Fibroblast of skin of right quadriceps (primary cell): ENCODE measurements at places on chromosomes 5 and 9.

- peak; percentile 85 for DNase-seq
Observed at GRCh38 chr5:150144246-150144801, 11.3 kb downstream of the PDGFRB start.

GRCh38 chr5:157867751-157868387 is 8.9 kb upstream of the CLINT1 start:
- DNase-seq = no peak

- no peak for DNase-seq
Observed at GRCh38 chr9:120891245-120891883, 14.4 kb upstream of the PHF19 start.

- DNase-seq = no peak
Observed at GRCh38 chr9:77985996-77986395, 45.6 kb downstream of the GNAQ start.
